ENCODE measurements at places on chromosomes 11 and 22.

DNA sequence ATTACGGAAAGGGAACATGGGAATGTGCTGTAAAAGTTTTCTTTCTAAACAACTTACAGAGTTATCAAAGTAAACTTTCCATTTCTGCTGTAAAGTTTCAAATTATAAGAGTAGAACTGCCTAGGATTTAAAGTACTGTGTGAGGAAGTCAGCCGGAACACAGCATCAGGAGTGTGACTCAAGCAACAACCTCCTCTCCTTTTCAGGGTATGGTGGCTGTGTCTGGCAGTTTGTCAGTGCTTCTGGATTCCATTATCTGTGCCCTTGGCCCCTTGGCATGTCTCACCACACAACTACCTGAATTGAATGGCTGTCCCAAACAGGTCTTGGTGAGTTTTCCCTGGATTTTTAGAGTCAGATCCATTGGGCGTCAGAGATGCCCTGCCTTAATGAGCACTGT, 6.9 kb upstream of the TOM1 start:
- no peak for DNase-seq

DNA sequence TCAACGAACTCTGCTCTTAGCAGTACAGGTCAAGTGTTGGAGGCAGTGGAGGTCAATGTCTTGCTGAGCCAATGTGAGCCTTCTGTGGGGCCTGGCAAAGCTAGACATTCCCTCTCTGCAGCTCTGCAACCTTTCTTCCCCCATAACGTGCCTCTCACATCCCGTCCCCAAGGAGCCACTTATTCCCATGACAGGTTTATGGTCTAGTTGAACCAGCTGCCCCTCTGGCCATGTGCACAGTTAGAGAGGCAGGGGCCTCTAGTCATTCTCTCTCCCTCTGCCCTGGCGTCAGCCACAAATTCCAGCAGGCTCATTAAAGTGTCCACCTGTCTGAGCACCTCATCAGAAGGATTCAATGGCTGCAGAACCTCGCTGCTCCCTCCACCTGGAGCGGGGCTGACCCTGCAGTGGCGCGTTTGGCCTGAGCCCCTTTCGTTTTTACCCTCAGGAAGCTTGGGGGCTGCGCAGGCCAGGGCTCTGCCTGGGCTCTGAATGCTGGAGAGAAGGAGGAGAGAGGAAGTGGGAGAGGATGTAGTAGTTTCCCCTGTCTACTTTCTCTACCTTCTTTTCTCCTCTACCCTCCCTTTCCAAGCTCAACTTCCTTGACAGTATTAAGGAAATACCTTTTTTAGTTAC, 302.1 kb upstream of the B3GAT1 start:
- DNase-seq = no peak

GRCh38 chr22:49694462-49695260, 133.0 kb downstream of the BRD1 start:
- DNase-seq = no peak

DNA sequence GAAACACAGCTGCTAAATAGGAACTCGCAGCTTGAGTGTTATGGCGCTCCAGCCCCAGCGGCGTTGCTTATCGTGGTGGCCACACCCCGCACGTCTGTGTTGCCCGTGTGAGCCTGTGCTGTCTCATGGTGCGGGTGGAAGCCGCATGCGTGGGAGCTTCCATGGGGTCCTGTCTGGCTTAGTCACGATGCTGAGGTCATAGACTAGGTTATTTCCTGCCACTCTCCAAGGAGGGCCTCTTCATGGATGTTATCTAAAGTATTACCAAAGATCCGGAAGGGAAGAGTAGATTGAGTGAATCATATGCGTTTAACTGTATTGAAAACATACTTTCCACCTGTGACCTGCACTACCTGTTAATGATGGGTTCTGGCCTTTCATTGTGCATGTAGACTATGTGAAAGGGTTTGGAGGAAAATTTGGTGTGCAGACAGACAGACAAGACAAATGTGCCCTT, 21.7 kb downstream of the CTTN start:
- no peak for DNase-seq

DNA sequence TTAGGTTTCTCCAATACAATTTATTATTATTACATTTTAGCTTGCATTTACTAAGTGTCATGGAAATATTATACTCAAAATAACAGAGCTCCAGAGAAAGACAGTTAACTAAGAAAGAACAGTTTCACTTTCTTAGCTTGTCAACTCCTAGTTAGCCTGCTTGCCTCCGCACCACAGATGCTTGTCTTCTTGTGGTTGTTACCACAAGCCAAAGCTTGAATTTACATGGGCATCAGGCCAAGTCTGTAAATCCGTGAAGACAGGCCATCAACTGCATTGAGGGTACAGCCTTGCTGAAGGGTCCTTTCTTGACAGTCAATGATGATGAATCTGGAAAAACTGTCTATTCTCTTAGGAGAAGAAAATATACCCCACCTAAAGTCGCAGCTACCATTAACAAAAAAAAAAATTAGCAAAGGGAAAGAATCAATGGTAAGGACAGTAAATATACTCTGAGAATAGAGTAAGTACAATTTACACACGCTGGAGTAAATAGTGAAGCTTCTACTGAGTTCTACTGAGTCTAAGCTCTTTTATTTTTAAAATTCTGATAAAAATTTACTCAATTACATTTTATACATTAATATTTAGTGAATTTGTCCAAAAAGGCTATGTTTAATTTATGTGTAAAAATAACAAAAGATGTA, 15.6 kb upstream of the DENND5A start:
- DNase-seq = no peak

DNA sequence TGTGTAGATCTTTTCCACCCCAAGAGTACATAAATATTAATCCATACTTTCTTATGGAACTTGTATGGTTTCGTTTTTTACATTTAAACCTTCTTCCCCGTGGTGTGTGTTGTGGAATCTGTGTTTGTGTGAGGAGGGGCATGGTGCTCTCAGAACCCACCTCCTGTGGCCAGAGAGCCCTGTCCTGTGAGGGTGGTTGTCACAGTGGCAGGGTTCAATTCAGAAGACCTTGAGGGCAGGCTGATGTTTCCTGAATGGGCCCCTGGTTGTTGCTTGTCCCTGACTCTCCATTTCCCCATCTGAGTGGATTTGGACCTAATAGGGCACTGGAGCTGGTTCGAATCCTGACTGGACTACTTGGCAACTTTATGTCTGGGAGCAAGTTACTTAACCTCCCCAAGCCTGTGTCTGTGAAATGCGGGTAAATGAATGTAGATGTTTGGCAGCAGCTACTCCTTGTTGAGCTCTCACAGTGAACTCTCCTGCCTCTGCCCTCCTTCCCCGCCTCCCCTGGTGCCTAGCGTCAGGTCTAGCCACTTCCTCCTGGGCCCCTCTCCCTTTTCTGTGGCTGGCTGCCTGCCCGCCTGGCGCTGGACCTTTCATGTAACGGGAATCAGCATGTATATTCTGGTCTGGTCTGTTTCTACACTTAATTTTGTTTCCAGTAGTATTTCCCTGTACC, 7.3 kb downstream of the NEAT1 start:
- no peak for DNase-seq

- DNase-seq = no peak
These were observed 15.7 kb downstream of the IFITM10 start for GRCh38 chr11:1734641-1735081.

DNA sequence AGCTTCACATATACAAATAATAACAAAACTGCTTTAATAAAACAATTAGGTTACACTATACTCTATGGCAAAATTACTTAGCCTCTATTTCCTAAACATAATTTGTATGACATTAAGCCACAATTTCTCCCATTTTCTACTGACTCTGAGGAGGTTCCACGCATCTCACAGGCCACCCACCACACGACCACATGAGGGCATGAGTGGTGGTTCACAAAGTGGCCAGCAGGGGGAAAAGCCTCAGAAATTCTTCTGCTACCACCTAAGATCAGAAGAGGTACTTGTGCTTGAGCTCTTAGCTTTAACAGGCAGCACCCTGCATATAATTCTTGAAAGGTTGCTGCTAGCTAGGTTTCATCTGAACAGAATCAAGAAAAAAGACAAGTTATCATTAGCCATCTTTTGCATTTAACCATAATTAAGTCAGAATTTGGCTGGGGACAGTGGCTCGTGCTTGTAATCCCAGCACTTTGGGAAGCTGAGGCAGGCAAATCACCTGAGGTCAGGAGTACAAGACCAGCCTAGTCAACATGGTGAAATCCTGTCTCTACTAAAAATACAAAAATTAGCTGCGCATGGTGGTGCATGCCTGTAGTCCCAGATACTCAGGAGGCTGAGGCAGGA, 7.7 kb downstream of the LPXN start:
- no peak for DNase-seq

- DNase-seq = no peak
These were observed 12.7 kb downstream of the RPL3 start for GRCh38 chr22:39306456-39307361.

DNA sequence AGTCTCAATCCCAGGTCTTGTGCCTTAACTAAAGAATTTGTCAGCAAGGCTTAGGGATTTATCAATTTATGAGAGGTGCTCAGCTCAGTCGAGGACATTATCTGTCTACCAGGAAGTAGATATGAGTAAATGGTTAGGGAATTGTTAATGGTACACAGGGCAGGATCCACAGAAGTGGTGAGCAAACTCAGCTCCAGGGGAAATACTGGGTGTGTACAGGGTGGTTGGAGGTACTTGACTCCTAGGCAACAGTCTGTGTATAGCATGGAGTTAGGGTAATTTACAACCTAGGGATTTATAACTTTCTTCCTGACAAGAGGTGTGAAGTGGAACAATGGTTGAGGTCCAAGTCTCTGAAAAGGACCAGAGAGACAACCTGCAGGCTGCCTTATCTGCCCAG, 123.4 kb upstream of the OR9Q1 start:
- no peak for DNase-seq

DNA sequence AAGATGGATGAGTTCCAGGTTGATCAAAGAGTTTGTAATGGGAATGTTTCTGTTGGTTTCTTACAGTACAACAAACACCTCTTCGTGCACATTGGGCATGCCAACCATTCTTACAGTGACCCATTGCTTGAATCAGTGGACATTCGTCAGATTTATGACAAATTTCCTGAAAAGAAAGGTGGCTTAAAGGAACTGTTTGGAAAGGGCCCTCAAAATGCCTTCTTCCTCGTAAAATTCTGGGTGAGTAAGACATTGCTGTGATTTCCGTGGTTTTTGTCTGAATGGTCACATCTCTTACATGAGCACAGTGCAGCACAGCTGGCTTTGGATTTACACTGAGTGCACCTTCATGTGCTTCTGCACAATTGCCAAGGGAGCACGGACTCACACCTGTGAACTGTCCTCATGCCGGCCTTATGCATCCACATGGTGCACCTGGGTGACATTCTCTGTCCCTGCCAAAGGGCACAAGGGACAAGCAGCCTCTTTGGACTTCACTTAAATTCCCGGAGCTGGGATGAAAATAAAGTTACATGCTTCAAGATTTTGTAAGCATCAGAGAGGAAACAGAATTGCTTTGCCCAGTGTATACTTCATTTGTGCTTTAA, 107.1 kb upstream of the RASSF10 start:
- no peak for DNase-seq

GRCh38 chr11:8749202-8749601, 66.6 kb downstream of the RPL27A start:
- no peak for DNase-seq

GRCh38 chr22:38694049-38694448, 6.7 kb downstream of the JOSD1 start:
- DNase-seq = no peak

- no peak for DNase-seq
These were observed 1.4 kb upstream of the LRRC10B start for GRCh38 chr11:61507012-61507768.
